ENCODE measurements at places on chromosomes 7 and 10. TPM values are rescaled to one million over a fixed set of nuclear protein-coding genes. Genes with fewer than 3 reads are reported as not detected.

Gene MMP21
- polyA plus RNA-seq, result 0.10 TPM

Gene ZCCHC24
- 2.0 TPM for polyA plus RNA-seq

Gene ADCYAP1R1
- 1.8 TPM for polyA plus RNA-seq

Gene HIPK2
- 5.9 TPM for polyA plus RNA-seq

Gene TMEM130
- polyA plus RNA-seq, result 2.0 TPM

Gene DNAJC12
- polyA plus RNA-seq, result 5.7 TPM

Gene IGFBP1
- not detected for polyA plus RNA-seq

Gene ZNF775
- 6.7 TPM for polyA plus RNA-seq

Gene CCL24
- polyA plus RNA-seq, result not detected

Gene EVX1
- not detected for polyA plus RNA-seq

Data from GM23338 (cell line).